HuH-7 (cell line): ENCODE measurements at places on chromosomes 7 and 10.

GRCh38 chr10:29026802-29027580 lies 261.9 kb upstream of the LYZL1 start:
- DNase-seq: no peak

GRCh38 chr10:97647556-97647955 lies 7.1 kb downstream of the PI4K2A start:
- no peak for DNase-seq

DNA sequence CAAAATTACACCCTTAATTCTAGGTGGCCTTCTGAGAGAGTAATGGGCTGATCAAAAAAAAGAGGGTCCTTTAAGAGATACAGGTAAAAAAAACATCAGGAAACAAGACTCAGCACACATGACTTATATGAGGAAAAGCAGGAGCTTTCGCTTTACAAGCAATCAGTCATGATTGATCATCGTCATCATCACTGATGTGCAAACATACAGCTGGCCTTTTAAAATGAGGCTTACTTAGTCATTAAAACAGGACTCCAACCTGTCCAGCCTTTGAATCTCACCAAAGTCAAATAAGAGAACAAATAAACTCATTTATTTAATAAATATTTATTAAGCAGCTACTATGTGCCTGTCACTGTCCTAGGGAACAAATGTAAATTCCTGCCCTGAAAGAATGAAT lies 255.3 kb downstream of the SKAP2 start:
- DNase-seq: no peak

DNA sequence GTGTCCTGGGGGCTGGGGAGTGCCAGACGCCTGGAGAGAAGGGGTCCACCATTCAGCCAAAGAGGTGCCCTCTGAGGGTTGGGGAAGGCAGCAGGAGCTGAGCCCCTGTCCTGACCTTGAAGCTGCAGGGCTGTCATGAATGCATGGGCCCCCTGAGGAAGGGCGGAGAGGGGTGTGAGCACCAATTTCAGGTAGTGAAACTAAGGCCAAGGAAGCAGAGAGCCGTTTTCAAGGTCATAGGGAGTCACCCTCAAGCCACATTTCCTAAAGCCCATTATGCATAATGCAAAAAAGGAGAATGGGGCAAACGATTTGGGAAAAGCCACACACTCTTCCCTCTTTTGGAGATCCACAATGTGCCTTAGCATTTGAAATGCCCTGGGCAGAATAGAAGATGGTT lies 37.2 kb downstream of the FIGNL1 start:
- DNase-seq: no peak

GRCh38 chr10:99656199-99657064 lies 2.9 kb upstream of the ENTPD7 start:
- no peak for DNase-seq

DNA sequence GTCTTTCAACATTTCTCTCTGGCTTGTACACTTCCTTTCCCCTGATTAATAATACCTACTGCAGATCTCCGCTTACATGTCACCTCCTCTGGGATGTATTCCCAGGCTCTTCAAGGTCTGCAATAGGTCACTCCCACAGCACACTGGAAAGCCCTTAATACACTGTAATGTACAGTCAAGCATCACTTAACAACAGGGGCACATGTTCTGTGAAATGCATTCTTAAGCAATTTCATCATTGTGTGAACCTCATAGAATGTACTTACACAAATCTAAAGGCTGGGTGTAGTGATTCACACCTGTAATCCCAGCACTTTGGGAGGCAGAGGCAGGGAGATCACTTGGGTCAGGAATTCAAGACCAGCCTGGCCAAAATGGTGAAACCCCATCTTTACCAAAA lies 1.9 kb downstream of the COX15 start:
- DNase-seq: no peak

DNA sequence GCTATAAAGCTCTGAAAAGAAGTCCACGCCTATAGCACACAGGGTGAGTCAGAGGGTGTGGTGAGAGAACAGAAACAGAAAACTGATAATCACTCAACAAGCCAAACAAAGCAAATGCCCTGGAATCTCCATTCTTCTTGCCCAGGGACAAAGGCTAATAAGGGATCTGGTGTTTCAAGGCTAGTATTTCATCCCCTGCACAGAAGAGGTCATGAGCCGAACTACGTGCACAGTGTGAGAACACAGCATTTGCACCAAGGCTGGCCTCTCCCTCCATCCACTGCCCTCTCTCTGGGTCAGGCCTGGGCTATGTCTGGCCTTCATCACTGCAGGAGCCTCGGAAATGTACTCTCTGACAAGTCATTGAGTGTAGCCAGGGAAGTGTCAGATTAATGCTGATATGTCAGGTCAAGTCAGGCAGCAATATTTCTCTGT lies 42.7 kb downstream of the PRR15 start:
- DNase-seq: no peak

DNA sequence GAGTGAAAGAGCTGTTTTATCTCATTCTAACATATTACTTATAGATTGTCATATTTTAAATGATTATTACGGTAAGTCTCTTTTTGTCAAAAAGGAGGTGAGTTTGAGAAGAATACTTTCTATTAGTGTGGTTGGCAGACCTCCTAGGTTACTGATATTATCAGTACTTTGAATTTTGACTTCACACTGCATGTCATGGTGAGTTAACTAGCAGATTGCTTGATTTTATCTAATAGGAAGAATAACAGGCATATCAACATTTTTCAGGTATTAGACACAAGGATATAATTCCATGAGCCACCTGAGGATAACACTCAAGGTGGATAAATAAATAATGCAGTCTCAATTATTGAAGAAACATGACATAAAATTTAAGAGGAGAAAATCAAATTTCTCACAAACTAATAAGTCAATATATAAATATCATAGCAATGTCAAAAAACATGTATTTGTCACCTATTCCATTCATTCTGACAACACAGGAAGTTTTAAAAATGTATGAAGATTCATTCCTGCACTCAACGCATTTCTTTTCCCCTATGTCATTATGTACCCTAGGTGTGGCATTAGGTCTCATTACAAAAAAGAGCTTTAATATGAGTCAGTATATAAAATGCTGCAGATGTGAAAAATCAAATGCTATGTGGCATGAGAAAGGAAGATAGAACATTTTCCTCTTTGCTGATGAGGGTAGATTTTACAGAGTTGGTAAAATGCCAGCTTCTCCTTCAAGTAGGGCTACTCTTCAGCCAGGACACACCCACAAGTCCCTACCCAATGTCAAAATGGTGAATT lies 1621.6 kb downstream of the REEP3 start:
- no peak for DNase-seq

DNA sequence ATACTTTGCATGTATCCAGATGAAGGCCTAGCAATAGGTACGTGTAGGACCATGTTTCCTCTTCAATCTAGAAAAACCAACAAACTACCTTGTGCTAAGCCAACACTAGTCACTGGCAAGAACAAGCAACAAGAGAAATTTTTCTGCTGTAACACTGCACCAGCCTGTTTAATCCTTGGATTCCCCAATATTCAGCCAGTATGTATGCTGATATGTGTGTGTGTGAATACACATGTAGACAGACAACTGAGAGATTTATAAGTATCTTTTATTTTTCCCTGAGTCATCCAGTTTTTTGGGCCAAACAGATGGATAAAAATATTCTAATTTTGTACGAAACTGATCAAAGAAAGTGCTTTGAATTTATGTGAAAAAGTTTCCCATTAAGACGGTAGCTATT lies 26.2 kb downstream of the GLI3 start:
- DNase-seq: no peak

DNA sequence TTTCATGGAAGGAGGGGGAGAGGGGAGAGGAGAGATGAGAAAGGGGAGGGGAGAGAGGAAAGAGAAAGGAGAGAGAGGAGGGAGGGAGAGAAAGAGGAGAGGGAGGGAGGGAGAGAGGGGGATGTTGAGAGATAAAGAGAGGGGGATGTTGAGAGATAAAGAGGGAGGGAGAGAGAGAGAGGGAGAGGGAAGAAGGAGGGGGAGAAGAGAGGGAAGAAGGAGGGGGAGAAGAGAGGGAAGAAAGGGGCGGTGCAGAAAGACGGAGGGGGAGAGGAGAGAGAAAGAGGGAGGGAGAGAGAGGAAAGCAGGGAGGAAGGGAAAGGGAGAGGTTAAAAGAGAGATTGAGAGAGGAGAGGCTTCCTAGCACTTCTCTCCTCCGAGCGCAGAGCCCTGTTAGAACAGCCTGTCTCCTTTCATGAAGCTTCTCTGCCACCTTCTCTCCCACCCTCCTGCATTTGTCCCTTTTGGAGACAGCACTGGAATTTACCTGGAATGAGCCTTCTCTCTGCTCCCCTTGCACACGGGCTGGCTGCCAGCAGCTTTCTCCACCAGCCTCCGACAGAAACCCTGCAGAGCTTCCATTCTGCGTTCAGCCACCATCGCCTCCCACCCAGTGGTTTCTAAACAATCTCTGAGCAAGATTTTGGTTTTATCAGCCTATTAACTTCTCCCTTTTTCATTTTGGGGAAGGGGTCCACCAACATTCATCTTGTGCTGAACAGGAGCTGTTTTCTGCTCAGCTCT lies 74.0 kb upstream of the CARD11 start:
- no peak for DNase-seq

GRCh38 chr7:102146122-102146521 lies 140.5 kb upstream of the SH2B2 start:
- DNase-seq: no peak

- DNase-seq: no peak
These were observed 290.6 kb downstream of the PARD3 start for GRCh38 chr10:34524369-34525091.

- no peak for DNase-seq
These were observed 21.0 kb upstream of the LMTK2 start for GRCh38 chr7:98085674-98086073.

DNA sequence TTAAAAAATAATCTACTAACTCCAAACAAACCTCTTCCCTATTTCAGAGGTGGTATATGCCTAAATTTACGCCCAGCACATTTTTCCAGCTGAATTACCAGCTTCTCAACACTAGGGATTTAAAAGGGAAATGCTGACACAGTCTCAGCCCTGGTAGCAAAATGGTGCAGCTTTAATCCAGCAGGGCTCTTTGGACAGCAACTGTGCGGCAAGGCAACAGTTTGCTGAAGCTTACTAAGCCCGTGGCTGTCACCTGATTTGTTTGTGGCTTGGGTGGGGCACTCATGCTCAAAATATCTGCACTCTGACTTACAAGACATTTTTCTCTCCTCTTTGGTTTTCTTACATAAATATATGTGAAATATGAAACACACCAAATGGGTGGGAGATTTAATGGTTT lies 206.7 kb downstream of the POU6F2 start:
- DNase-seq: peak; percentile 12

- DNase-seq: no peak
These were observed 15.8 kb downstream of the MET start for GRCh38 chr7:116687801-116688201.

GRCh38 chr7:117715784-117716445 lies 157.3 kb downstream of the CTTNBP2 start:
- peak; percentile 54 for DNase-seq

DNA sequence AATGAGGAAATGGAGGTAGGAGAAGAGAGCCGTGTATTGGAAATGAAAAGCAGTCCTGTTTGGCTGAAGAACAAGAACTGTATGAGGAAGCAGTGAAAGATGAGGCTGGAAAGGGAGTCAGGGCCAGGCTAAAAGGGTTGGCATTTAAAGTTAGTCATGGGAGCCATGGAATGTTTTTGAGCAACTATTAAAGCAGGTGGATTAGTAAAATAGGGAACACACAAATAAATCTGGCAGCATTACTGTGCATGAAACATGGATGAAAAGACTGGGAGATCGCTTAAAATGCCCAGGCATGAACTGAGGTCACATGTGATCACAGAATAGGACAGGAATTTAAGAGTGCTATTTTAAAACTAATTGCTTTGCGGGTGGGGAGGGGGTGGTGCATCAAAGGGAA lies 1.4 kb upstream of the IFRD1 start:
- no peak for DNase-seq

GRCh38 chr10:52739380-52740154 lies 33.0 kb downstream of the MBL2 start:
- DNase-seq: no peak

GRCh38 chr7:136183981-136184380 lies 206.8 kb upstream of the MTPN start:
- DNase-seq: no peak

DNA sequence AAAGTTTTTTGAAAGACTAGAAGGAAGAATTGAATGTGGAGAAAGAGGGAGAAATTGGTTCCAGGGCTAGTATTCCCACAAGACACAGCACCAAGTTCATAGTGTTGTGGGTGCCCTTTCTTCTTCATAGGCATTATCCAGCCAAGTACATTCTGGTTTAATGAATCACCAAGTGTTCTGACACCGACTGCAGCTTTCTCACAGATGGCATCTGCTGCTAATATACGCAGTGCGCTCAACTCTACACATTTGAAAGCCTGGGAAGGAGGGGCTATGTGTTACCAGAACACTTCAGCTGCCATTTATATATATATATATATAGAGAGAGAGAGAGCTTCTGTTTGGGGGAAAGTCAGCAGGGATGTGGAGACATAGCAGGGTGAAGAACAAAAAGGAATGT lies 1168.4 kb downstream of the GATA3 start:
- DNase-seq: no peak

- no peak for DNase-seq
These were observed 149.5 kb upstream of the VWC2 start for GRCh38 chr7:49623943-49624342.

GRCh38 chr7:108030516-108030915 lies 27.6 kb upstream of the LAMB1 start:
- no peak for DNase-seq

- no peak for DNase-seq
These were observed 207.8 kb downstream of the TAX1BP1 start for GRCh38 chr7:27947586-27948278.

- no peak for DNase-seq
These were observed 475.8 kb upstream of the FZD8 start for GRCh38 chr10:36117890-36118289.

- no peak for DNase-seq
These were observed 67.3 kb downstream of the PTN start for GRCh38 chr7:137276189-137276588.

DNA sequence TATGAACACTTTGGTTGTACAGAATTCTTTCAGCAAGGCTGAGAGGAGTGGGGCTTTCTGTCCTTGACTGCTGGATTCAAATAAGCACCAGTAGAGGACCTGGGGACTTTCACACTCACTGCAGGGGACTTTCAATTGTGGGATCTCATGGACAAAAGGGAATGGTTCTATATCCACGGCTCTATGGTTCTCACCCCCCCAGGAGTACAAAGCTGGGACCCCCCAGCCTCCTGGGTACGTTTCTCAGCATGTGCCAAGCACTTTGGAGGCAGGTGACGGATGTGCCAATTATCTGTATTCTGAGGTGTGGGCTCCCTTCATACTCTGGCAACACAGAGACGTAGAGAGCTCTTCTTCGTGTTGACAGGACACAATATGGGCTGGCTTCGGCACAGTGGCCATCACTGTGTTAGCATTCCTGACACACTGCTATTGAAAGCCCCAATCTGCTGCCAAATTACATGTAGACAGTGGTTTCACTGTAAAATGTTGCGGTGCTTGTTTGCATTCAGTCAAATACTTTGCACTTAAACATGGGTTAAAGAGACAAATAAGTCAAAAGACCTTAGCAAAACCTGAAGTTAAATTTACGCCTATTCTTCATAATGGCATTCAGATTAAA lies 92.7 kb upstream of the SAMD8 start:
- DNase-seq: no peak
